Umbilical cord (tissue), 2 donors: ENCODE measurements at places on chromosomes 2 and 18. TPM values are rescaled to one million over a fixed set of nuclear protein-coding genes. Genes with fewer than 3 reads are reported as not detected.

DNA sequence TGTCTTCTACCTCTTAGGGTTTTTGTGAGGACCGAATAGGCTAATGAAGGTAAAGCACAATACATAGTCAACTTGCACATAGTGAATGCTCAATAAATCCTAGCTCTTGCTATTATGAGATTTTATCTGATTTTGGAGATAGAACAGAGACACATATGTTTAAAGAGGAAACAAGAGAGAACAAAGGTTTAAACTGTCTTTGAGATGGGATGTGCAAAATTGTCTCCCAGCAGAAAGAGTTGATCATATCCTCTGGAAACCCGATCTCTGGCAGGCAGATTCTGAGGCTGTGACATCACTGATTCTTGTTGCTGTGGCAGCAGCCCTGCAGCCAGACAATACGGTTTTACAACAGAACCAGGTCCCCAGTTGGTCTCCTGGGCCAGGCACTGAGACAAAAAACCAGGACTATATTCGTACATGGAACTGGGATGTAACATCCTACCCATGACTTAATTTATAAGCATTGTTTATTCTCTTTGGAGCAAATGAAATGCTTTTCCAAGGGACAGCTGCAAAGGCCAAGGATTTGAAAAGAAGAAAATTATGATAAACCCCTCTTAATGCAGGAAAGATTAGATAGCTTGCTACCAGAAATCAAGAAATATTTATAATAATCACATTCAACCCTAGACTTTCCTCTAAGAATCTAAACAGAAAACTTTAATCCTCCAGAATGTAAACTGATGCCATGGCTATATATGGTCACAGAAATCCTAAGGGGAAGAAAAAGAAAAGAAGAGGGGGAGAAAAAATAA is 80.2 kb downstream of the SLC8A1 start:
- DNase-seq: peak; percentile 88

IL1RL1 gene
- 4.6 TPM for total RNA-seq

DNA sequence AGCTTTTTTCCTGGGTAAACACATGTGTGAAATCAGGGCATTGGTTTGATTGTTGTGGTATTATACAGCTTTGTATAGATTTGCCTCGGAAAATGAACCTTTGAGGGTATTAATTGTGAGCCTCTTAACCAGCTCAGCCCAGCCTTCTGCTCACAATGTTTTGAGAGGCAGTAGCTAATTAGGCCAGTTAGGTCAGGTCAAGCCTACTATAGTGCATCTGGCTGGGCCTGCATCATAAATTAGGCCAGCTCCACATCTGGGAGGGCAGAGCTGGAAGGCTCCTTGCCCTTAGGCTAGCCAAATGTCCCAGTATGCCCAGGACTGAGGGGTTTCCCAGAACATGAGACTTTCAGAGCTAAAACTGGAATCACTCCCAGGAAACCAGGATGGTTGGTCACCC is 43.0 kb downstream of the LRATD1 start:
- no peak for DNase-seq

- no peak for DNase-seq
Observed at GRCh38 chr2:218517434-218518206, 50.5 kb downstream of the USP37 start.

GRCh38 chr2:218782528-218782844 is 539 bp downstream of the CYP27A1 start:
- DNase-seq: peak; percentile 29

PPM1G gene
- 28.2 TPM for total RNA-seq

- peak; percentile 59 for DNase-seq
Observed at GRCh38 chr2:239979243-239980023, 45.7 kb downstream of the NDUFA10 start.

MC2R gene
- total RNA-seq: 12.3 TPM

- no peak for DNase-seq
Observed at GRCh38 chr2:129609224-129609623, 370.2 kb upstream of the RAB6C start.

- DNase-seq: no peak
Observed at GRCh38 chr2:46852124-46852523, 63.5 kb downstream of the MCFD2 start.

DNA sequence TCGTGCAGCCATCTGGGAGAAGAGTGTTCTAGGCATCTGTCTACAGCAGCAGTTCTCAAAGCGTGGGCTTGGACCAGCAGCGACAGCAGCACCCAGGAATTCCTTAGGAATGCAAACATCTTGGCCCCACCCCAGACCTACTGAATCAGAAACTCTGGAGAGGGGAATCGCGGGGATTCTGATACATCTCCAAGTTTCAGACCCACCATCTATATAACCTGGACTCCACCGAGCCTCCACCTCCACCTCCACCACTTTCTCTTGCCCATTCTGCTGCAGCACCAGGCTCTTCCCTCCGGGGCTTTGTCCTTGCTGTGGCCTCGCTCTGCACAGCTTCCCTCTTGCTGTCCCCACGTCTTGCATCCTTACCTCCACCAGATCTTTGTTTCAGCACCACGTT is 256.4 kb downstream of the BCL2 start:
- DNase-seq: no peak

RIT2 gene
- total RNA-seq: not detected

DNA sequence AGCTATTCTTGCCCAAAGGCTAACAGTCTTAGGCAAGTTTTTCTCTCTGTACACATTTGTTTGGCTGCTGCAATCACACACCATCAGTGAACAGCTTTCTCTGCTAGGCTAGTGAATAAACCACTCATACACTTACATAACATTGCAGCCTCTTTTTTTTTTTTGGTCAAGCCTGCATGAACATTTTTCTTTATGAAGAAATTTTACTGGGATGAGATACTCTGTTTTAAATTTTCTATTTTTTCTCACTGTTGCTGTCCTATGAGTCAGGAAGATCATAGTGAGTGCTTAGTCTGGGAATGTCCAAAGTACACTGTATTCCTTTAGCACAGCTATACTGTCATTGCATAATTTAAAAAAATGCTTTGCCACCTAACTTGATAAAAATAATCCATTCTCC is 58.5 kb downstream of the ROCK1 start:
- DNase-seq: peak; percentile 83
